ENCODE measurements at places on chromosomes 16 and 17.

DNA sequence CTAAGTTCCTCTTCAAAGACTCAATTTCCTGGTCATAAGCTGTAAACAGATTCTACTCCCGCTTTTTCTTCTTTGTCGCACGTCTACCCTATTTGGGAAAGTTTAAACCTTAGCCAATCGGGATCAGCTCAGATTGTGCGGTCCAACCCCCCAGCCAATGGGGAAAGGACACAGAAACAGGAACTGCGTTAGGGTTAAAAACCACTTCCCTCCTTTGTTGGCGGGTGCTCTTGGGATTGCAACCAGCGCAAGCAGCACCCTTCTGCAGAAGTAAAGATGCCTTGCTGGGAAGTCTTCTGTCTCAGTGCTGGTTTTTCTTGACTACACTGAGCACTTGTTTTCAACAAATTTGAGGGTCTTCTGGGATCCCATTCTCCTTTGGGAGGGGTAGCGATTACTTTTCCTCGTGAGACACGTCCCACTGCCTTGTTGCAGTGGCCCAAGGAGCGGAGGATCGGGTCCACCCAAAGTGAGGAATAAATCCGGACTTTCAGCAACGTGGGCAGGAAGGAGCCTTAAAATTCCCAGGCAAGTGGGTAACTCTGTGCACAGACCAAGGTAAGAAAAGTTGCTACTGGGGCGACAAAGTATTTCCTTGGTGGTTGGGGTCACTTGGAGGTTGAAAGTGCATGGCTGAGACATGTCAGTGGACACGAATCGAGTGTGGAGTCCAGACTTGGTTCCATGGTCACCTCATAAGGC is 1.0 kb upstream of the YPEL3 start:
- no peak for DNase-seq

GRCh38 chr17:80947200-80947940 is 44.3 kb upstream of the CHMP6 start:
- DNase-seq = no peak

DNA sequence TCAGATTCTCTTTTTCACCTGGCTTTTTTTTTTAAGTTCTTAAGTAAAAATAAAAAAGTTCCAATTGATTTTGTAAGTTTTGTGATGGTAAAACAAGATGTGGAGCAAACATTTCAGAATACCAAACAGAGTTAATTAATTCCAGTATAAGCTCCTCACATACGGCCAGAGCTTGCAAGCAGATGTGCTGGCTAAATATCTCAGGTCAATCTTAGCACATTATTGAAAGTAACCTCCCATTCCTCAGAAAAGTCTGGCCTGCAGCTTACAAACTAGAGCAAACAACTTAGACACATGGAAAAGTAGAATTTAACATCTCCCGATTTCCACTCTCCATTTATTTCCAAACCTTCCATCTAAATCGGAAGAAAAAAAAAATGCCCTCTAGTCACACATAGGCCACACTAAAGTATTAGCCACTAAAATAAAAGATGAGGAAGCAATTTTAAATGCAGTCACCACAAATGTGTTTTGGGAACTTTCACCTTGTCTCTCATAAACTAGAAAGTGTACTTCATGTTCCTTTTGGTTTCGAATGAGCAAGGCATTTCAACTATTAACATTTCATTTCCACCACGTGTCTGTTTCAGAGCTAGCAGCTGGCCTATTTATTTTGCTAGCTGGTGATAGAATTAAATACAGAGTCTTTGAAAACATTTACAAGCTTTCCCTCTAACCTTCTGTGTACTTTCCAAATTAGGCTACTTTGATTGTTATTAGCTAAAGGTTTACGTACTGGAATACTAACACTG is 143.3 kb downstream of the STX8 start:
- no peak for DNase-seq

GRCh38 chr16:69141014-69141413 is 8.6 kb downstream of the UTP4 start:
- DNase-seq = no peak

- DNase-seq = no peak
Observed at GRCh38 chr16:84548508-84548907, 44.0 kb upstream of the MEAK7 start.

DNA sequence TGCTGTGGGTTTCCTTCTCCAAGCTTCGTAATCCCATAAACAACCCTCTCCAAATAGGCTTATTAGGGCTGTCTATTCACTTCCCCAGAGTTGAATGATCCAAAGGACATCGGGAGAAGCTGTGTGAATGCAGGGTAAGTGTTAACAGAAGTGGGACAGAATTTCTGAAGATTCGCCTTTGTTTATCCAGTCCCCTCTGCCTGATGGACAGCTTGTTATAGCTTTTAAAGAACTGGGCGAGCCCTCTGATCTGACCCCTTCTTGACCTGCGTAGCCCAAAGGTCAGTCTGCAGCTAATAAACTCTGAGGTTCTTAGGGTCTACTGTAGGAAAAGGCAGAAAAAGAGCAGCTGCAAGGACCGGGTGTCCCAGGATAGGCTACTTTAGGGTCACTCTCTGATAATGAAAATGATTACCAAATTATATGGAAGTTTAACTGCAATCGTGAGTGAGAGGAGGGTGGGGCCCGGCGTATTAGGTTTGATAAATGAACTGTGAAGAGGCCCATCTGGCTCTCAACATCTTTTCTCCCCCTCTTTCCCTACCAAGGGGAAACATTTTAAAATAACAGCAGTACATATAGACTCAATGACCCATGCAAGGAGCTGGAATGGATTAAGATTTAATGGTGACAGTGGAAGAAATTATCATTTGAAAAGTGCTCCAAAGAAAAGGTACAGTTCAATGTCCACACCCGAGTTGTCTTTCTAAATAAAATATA is 233.4 kb downstream of the FTO start:
- DNase-seq = no peak

DNA sequence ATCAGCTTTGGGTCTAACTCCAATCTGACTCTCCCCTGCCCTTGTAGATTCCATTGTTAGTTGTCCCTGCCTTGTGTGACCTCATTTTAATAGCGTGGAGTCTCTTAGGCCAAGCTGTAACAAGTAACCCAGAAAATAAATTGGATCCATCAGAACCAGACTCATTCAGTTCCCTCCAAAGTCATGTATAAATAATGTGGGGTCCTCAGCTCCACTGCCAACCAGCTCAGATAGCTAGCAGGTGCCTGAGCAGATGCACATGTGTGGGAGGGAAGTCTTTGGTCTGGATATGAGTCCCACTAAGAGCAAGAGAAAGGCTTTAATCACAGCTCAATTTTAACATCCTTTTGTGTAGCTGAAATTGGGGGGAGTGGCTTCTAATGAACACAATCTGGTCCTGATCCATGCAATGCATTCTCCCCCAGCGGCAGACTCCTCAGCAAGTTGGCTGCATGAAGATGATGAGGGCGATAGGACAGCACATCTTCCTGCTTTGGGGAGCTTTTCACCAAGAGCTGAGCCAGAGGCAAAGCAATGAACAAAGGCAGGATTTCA is 151.6 kb downstream of the ABCC12 start:
- no peak for DNase-seq

DNA sequence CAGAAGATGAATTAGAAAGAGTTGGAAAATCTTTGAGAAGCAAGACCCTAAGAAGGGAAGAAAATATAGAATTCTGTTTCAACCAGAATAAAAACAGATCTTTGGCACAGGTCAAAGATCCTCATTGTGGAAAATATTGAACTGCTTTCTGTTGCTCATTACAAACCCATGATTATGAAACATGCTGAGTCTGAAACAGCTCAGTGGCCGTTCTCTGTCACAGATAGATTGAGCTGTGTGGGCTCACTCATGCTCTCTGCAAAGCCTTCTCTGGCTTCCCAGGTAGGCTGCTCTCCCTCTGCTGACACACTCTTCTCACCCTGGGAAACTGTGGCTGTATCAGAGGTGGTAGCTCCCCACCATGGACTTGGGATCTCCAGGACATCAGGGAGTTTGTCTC is 3.4 kb upstream of the KRT38 start:
- DNase-seq = no peak

DNA sequence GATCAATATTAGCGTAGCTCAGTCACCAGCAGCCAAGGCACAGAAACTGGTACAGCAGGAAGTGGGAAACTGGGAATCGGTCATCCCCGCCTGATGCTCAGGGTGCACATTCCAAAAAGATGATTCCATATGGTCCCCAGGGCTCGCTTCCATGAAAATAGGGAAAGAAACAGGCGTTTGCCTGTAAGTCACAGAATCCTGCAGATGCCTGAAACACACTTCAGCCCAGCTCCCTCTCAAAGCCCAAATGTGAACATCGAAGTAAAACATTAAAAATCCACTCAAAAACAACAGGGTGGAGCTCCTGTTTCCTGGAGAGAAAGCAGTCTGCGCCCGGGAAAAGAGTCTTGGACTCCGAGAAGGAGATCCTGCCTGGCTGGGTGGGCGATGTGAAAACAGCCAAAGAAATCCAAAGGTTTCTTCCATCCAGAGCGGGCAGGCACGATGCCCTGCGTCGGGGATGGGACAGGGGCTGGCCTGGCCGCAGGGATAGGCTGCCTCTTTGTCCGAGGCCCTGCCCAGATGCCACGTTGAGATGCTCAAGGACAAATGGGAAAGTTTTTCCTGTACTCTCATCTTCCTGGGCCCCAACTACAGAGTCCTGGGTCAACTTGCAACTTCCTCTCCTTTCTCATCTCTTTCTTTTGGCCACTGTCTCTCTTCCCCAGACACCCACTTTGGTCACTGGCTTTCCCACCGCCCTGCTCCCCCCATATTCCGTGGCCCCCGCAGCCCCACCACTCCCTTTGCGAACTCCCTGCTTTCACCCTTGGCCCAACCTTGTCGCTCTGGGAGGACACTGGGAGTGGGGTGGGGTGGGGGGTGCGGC is 743 bp downstream of the WIPI1 start:
- DNase-seq = no peak

DNA sequence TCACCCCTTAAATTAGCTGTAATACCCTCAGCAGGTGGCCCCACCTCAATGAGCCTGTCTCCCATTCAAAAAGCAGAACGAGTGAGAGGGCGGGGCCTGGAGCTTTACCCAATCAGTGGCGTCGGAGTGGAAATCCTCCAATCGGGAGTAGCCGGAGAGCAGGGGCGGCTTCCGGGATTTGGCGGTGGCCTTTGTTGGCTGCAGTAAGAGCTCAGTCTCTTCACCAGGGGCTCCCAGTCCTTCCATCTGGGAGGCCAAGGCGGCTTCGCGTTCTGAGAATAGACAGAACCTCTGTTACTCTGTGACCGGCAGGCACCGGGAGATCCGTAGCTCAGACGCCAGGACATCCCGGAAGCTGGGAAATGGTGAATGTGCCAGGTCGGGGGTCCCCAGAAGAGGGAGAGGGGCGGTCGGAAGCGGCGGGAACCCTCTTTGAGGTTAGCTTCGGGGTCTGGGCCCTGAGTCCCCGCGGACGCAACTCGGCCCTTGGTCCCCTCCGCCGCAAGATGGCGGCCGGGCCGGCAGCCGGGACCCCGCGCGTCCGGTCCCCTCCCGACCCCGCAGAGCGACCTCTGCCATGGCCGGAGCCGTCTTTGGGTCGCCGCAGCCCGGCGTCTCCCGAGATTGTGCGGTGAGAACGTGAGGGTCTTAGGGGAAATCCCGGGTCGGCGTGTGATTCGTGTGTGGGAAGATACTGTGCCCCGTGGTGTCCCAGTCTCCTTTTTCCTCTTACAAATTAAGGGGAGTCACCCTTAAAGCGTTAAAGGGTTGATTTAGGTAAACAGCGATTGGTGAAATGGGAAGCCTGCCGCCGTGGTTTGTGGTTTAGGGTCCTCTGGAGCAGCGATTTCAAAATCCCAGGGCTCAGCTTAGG is 160.3 kb upstream of the ZNF267 start:
- peak; percentile 84 for DNase-seq

- DNase-seq = no peak
Observed at GRCh38 chr16:74650966-74651567, 15.6 kb downstream of the RFWD3 start.

DNA sequence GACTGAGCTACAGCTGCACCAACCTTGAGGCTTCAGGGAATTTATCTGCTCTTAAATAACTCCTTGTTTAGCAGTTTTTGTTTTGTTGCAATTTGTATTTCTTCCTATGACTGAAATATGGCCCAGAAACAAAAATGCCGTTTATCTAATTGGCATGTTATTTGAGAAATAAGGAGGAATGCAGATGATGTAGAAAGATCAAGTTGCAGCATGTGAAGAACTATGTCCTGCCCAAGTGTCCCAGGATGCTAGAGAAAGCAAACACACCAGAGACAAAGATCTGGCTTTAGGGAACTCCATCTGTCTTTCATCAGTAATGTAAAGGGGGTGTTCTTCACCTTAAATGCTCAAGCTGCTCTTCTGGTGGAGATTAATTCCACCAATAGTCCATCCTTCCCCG is 29.7 kb downstream of the USP31 start:
- DNase-seq = no peak

- no peak for DNase-seq
Observed at GRCh38 chr17:35973333-35974260, 7.7 kb downstream of the CCL16 start.

DNA sequence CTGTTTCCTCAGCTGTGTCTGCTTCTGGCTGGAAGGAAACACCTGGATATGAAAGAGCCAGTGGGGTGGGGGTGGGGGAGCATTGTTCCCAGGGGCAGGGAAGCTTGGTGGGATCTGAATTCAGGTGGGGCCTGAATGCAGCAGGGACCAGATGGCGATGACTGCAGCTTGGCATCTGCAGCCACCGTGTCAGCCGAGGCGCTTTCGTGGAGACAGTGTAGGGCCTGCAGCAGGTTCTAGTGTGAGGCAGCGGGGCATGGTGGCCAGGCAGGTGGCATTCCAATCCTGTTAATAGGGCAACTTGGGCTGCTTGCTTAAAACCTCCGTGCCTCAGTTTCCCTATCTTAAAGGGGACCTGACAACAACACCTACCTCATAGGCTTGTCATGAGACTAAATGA is 1.7 kb downstream of the PIK3R6 start:
- no peak for DNase-seq

GRCh38 chr17:40514013-40514875 is 12.8 kb upstream of the TNS4 start:
- no peak for DNase-seq

- DNase-seq = no peak
Observed at GRCh38 chr17:83179374-83179773, 100.0 kb downstream of the METRNL start.

- no peak for DNase-seq
Observed at GRCh38 chr17:29100296-29100695, 57.4 kb downstream of the PIPOX start.

GRCh38 chr16:4612474-4612931 is 2.2 kb downstream of the UBALD1 start:
- no peak for DNase-seq

GRCh38 chr17:1497831-1498230 is 5.3 kb upstream of the MYO1C start:
- no peak for DNase-seq

DNA sequence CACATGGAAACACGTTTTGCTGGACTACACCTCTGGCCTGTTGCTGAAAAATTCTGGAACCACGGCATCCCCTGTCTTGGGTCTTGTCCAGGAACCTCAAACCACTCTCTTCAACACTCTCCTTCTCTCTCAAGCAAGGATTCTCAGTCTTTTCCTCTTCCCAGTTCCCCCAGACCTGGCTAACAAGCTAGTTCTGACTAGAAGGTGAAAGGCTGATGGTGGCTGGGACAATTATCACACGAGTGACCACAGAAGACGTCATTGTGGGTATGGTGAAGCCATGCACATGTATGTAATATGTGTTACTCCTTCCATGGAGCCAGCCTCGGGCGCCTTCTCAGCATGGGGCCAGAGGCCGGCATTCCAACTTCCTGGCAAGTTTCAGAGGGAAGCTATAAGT is 123.0 kb downstream of the CDYL2 start:
- no peak for DNase-seq

GRCh38 chr17:81923302-81924260 is 4.0 kb downstream of the MAFG start:
- DNase-seq = no peak
